Stimulated activated CD8-positive, alpha-beta memory T cell treated with anti-CD3 and anti-CD28 coated beads, Interleukin-7, amount 100 ng/mL, for 24 hours (primary cell): ENCODE measurements at places on chromosomes 7 and 10.

DNA sequence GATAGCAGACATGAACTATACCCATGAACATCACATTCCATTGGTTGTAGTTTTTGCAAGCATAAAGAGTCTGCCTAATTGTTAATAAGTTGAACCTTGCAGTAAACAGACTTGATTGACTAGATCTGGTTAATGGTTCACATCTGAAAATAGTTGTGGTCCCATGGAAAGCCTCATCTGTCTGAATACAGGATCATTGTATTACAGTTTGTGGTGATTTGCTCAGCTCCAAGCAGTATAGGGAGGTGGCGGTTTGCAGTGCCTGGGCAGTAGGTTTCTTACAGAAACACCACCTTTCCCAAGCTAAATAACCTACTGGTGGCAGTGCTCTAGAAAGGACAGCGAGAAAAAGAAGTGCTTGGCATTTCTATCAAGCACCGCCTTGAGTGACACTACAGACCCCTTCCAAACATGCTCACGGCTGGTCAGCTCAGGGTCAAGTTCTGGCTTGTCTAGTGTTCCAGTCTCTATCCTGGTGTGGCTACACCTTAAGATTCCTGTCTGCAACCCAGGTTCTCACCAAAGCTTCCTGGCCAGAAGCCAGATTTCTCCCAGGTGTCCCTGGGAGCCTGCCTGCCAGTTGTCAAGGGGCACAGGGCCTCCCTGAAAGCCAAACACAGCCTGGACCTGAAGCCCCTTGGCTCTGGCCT lies 119.9 kb downstream of the FANK1 start:
- DNase-seq: no peak

DNA sequence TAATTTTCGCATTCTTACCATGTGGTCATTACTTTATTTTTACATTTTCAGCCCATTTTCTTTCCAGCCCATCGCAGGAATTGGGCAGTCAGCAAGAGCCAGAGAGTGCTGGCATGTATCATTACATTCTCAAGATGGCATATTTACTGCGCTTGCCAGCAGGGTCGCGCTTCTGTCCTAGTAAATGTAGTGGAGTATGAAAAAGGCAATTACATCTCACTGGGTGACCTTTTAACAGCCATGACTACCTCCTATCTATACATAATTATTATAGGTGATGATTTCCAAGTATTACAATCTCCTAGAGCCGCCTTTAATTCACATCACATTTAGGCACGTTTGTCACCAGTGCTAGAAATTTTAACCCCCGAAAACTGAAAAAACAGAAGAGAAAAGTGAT lies 433.7 kb upstream of the MGMT start:
- no peak for DNase-seq

DNA sequence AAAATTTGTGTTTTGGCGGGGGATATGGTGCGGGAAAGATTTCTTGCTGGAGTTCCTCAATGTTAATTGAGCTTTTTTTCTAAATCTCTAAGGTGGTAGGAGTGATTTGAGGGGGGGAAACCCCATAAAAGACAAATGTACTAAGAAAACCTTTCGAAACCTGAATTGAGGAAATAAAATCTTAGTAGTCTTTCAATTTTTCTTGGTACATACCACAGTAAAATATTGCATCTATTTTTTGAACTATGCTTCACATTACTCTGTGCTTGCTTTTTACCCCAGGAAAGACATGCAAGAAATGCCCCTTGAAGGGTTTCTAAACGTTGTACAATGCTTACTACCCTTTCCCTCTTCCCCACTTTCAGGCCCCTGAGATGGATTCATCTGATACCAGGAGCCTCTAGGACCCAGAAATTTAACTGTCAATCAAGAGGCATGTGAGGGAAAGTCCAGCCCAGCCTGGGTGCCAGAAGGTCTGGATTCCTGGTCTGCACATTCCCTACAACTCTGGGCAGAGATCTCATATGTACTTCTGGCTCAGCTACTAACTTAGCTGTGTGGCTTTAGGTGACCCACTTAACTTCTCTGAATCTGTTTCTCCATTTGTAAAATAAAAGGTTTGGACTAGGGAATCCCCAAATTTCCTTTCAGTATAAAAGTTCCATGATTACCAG lies 5.8 kb upstream of the PDCD4 start:
- no peak for DNase-seq

- DNase-seq: no peak
Observed at GRCh38 chr7:20395511-20395910, 64.8 kb downstream of the ITGB8 start.

DNA sequence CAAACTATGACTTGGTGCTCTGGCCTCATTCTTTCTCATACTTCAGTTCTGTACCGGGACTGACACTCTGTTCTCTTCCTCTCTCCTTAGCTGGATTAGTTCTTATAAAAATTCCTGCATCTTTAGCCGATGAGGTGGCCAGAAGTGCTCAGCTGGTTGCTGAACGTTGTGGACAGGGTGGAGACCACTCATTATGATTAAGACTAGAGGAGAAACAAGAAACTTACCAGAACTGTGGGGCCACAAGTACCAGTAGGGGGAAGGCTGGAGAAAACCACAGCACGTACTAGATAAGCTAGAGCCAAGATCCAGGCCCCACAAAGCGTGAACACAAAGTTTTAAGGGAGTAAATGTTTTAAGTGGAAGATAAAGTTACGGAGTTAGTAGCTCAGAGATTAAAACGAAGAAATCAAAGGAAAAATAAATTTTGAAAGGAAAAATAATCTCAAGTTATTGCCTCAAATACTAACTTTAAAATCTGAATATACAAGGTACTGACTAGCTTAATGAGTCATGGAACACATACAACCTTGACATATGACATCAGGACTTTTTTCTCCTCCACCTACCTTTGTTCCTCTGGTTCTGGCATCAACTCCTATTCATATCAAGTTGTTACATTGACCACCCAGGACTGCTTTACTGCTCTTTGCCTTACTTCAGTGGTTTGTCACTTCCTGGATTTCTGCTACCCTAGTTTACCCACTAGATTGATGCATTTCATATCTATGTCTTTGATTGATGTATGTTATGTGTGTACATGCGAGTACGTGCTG lies 469.0 kb downstream of the TFEC start:
- DNase-seq: no peak

DNA sequence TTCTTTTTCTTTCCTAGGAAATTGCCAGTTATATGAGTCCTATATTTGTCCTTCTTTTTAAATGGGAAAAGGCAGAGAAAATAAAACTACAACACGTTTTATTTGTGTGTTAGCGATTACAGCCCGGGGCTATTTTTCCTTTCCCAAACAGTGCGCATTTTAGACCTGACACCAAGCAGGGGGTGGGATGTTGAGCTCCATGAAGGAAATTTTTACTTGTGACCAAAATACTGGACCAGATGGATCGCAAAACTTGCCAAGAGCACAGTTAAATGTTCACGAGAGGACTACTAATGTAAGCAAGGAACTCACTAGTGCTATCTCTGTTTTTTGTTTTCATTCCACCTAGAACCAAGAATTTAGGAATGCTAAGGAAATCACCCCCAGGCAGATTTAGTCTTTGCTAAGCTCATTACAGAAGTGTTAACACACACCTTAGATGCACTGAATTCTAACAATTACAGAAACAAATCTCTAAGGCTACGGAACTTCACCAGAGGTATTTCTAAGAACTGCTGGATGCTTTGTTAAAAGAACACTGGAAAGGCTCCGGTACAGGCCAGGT lies 114.8 kb downstream of the JAZF1 start:
- no peak for DNase-seq

GRCh38 chr7:16650266-16650665 lies 4.3 kb downstream of the BZW2 start:
- DNase-seq: no peak

- no peak for DNase-seq
Observed at GRCh38 chr10:94680544-94680943, 3.0 kb upstream of the CYP2C18 start.

- no peak for DNase-seq
Observed at GRCh38 chr10:112262546-112262945, 20.7 kb upstream of the TECTB start.

GRCh38 chr10:122171302-122172075 lies 99.6 kb upstream of the BTBD16 start:
- no peak for DNase-seq

DNA sequence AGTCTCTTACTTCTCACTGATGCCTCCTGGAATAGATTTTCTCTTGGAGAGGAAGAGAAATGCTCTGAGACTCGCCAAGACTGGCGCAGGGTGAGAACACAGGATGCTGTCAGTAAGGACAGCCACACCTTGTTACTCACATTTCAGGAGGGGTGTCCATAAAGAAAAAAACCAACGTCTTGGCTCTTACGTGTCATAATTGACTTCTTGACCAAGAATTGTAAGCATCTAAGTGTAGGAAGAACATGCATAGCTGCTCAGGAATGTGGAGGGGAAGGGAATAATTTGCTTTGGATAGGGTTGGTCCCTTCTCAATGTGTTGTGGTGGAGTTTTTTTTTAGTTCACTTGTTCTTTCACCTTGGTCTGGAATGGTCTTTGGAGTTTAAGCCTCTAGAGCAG lies 43.8 kb upstream of the ZNF438 start:
- DNase-seq: no peak

GRCh38 chr7:101172854-101173751 lies 7.0 kb downstream of the NAT16 start:
- DNase-seq: no peak

- no peak for DNase-seq
Observed at GRCh38 chr7:46033592-46033991, 112.5 kb upstream of the IGFBP3 start.

DNA sequence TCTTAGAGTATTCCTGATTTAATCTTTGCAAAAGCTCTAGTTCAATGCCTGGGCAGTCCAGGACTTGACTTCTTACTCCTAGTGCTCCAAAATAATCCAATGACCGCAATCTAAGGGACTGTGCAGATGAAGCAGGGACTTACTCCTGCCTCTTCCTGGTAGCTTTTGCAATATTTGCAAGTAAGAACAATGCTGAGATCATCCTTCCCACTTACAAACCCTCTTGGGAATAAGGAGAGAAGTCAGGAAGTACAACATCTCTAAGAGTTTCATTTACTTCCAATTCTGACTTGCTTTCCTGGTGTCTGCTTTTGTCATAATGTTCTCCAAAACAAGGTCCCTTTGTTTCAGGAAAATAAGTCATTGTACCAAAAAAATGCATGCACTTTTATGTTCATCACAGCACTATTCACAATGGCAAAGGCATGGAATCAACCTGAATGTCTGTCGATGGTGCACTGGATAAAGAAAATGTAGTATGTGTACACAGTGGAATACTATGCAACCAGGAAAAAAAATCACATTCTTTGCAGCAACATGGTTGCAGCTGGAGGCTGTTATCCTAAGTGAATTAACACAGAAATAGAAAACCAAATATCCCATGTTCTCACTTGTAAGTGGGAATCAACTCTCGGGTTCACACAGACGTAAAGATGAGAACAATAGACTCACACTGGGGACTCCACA lies 7.1 kb upstream of the KCNMA1 start:
- no peak for DNase-seq

- no peak for DNase-seq
Observed at GRCh38 chr10:90999512-91000172, 78.8 kb upstream of the ANKRD1 start.

DNA sequence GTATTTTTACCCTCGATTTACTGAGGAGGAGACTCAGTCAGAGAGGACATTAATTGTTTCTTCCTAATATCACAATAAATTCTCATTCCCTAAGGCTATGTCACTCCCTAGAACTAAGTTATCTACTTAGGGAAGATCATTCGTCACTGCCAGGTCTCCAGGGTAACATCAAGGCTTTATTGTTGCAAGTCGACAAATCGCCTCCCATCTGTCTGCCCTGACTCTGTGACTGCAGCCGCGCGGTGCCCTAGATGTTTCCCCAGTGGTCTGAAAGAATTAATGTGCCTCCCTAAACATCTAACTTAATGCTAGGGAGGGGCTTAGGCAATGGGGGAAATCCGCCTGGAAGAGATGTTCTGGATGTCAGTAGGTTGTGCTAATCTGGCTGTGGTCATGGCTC lies 558.8 kb upstream of the C7orf33 start:
- DNase-seq: no peak

DNA sequence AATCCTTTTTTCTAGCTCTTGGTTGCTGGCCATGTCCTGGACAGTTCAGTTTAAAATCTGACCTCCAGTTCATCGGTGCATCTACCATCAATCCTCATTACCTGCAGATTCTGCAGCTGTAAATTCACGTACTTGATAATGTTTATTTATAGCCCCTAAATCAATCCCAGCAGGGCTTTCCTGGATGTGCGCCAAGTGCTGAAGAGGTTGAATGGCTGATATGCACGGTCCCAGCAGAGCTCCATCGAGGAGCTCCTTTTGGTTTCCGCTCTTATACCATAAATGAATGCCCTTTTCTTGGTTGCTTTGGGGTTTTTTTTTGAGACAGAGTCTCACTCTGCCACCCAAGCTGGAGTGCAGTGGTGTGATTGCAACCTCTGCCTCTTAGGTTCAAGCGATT lies 91.2 kb upstream of the CCZ1B start:
- no peak for DNase-seq

DNA sequence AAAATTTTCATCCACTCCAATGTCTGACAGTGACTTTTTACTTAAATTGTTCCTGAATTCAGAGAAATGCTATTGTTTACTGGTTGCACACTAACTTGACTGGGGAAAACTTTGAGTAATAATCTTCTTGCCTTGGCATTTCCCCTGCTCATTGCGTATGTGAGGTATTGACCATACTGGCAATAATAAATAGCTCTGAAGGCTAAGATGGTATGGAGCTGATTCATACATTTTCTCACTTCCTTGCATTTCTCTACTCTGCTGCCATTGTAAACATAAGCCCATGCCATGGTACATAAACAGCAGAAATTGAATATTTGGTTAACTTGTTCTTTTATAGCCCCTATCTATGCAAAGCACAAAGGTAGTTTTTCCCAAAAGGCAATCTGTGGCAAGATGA lies 290.0 kb downstream of the RNLS start:
- DNase-seq: no peak

DNA sequence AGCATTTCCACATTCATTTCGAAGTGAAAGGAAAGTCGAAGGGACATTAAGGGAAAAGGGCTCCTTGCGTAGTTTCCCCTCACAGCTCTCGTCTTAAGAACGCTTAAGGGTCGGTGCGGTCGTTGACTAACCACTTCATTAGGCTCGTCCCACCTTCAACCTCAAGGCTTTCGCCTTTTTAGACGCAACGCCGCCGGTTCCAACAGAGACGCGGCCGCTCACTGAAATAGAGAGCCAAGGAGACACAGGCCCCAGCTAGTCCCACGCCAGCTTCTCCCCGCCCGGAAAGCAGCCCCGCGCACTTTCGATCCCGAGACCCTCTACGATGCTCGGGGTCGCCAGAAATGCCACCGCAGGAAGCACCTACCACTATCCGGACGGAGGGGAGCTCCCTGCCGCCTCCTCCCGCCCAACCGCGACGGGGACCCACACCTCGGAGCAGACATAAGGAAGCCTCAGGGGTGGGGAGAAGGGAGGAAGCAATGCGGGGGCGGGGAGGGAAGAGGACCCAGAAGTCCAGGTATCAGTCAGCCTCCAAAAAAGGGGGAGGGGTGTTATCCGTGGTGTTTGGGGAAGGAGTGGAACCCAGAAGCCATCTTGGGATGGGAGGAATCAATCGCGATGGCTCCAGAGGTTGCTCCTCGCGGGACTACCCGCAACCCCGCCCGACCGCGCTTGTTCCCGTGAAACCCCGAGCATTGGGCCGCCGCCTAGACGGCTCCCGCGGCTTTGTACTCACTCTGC lies 559 bp downstream of the TRA2A start:
- no peak for DNase-seq

- DNase-seq: no peak
Observed at GRCh38 chr10:112092519-112092918, 91.0 kb downstream of the GPAM start.
